ENCODE measurements at places on chromosomes 4 and X.
A peak's percentile ranks its signal among the peaks of the same experiment; 100 is the strongest.

GRCh38 chr4:107760281-107760947, 40.4 kb upstream of the PAPSS1 start:
- no peak for DNase-seq

GRCh38 chr4:122692641-122693520, 39.6 kb upstream of the BBS12 start:
- no peak for DNase-seq

DNA sequence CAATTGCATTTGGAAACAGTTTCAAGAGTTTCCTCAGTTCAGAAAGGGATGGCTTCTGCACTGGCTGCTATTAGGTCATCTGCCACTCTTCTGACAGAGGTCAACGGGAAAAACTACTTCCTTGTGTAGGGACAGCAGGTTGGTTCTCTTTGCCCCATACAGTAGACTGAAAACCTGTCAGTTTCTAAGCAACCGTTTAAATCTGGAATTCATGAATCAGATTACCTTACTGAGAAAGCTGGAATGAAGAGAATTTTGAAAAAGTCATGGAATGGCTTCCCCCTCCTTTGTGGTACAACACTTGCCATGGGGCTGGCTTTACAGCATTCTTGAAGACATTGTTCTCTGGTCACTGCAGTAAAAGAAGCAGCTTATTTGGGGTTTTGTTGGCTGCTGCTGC, 240.3 kb downstream of the IL1RAPL2 start:
- no peak for DNase-seq

DNA sequence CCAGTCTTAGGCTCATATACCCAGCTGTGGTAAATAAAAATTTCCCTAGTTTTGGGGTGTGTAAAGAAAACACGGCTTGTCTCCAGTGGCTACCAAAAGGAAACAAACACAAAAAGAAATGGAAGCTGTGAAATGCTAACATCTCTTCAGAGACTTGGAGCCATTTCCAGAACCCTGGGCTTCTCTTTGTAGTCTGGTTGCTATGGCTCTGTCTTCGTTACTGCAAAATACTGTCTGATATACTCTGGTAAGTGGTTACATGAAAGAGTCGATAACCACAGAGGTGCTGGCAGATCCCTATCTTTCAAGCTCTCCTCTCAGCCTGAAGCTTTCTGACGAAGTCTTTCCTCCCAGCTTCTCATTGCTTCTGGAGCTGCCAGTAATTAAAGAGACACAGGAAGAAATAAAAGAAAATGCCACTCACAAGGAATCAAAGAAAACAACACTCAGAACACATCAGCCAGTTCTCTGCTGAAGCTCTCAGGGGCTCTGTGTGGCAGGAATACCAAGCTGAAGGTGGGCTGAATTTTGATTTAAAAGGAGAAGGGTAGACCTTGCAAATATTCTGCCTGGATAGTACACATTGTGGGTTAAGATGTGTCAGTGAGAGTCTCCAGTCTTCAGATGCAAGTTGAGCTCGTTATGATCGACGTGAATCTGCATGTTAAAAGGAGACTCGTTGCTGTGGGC, 107.6 kb upstream of the FAM9C start:
- no peak for DNase-seq

DNA sequence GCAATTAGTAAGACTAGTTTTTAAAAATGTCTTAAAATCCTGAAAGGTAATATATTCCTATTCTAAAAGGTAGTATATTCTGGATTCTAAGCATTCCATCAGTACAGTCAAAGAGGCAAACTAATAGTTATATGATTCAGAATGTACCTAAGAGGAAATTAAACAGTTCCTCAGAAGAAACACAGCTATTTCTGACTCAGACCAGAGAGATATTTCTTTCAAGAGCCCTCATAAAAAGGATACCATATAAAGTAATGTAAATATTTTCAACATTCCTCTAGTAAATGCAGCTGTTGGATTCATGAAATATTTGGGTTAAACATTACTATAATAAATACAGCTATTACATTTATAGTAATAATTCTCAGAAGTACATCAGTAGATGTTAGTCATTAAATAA, 358.3 kb downstream of the MAGEB5 start:
- no peak for DNase-seq

DNA sequence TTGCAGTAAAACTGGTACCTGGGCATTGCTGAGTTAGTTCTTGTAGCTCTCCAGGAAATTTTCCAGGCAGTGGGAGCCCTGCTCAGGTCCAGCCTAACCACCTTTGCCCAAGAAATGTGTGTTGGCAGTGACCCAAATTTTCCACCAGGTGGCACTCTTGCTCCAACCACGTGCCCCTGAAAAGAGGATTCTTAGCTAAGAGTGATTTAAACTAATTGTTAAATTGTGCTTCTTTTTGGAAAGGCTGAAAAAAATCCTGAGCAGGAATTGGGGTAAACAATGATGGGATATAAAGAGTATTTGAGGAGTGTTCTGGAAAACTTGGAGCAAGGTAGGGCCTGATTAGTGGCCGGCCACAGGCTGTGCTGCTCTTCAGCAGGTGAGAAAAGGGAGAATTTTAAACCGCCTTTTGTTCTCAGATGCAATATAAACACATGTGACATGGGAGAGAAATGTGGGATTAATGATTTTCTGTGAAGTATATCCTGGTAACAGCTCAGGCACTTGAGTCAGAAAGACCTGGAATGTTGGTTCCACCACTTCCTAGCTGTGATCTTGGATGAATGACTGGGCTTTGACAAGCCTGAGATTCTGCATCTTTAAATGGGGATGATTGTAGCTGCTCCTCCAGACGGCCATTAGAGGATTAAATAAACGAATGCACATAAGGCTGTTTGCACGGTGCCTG, 219.6 kb downstream of the PTTG2 start:
- peak; percentile 74 for DNase-seq

DNA sequence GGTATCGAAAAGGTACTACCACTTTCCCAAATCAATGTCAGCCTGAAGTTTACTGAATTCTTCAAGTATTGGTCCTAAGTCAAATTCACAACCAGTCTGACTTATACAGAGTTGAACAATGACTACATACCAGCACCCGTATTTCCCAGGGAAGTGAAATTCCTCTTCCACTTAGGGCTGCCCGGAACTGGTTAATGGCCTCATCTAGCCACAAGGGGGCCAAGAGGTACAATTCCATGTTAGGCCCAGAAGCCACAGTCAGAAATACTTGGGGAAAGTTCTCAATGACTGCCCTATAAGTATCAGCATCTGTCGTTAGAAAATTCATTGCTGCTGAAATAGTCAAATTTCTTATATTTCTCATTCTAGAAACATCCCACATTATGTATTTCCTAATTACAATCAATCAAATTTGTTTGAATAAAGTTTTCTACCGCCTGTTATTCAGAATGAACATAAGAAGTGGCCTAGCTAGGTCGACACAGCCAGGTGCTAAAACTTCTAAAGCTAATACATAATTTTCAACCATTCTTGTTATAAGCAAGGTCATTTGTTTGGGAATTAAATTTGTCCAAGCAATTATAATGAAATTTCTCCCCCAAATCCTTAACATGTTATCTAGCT, 5.6 kb upstream of the PCDH7 start:
- peak; percentile 6 for DNase-seq

DNA sequence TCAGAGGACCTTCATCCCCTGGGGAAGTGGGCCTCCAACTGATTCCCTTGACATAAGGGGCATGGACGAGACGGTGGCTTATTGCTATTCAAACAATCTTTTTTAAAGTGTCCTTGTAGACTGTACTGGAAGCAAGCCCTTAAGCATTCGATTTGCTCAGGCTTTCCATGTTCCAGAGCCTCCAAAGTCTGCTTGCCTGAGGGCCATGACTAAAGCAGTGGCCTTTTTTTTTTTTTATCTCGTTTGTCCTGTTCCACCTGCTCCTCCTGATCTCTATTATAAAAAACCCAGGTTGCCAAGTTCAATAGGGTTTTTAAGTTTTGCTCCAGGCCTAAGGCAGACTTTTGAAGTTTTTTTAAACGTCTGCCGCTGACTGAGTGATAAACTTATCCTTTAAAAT, 103.7 kb upstream of the AADAT start:
- DNase-seq: no peak

GRCh38 chr4:183485411-183486160, 19.3 kb upstream of the ING2 start:
- DNase-seq: no peak

GRCh38 chr4:33427676-33428075, 2707.5 kb downstream of the PCDH7 start:
- DNase-seq: no peak

DNA sequence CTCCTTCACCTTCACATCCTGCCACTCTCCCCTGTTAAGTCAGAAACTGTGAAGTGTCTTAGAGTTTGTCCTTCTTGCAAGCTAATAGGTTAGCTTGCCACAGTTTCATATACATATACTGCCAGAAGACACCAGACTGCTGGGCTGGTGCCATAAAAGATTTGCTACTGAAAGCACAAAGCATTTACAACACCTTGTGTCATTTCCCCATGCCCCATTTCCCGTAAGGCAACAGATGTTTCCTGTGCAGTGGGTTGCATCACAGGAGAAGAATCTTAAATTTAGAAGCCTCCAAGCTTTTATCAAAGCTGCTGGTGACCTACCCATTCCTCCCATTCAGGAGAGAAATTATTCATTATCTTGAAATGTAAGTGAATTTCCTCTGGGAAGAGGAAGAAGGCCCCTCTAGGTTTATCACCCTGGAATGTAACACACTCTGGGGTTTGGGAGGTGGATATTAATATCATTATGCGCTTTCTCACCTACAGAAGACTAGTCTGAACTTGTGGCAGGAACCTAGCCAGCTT, 34.5 kb upstream of the RAB33B start:
- no peak for DNase-seq

DNA sequence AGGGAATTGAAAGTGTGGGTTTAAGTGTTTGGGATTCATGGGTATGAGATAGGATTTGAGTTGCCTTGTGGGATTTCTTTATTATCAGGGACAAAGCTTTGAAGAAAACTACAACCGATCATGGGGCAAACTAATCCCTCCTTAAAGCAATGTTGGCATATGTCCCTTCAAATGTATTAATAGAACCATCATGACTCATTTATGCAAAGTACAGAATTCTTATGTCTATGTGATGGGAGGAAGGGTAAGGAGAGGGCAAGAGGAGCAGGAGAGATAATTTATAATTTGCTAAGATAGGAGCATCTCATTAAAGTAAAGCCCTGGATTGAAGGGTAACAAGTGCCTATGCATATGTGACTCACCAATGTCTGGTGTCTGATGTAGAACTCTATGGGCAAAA, 94.2 kb downstream of the PHEX start:
- DNase-seq: no peak

- DNase-seq: peak; percentile 55
These were observed 2.4 kb downstream of the SLC25A43 start for GRCh38 chrX:119401569-119401968.

DNA sequence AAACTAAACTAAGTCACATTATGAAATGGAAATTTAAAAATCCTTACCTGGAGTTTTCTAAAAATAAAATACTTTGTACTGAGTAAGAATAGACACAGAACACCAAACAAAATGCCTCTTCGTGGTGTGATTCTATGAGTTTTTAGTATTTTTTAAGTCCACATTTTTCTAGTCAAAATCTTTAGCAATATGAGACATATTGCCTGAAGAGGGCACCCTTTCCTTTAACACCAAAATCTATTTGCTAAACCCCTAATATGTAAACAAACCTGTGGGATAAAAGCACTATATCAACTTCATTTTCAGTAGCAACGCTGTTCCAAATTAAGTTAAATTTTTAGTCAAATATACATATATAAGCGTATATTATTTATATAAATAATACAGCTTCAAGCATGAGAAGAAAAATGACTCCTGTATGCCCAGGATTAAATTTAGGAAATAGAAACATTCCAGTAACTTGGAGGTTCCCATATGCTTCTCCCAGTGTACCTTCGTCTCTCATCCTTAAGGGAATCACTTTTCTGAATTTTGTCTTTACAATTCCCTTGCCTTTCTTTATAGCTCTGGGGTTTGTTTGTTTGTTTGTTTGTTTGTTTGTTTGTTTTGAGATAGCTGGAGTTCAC, 23.0 kb upstream of the PGM2 start:
- peak; percentile 39 for DNase-seq

DNA sequence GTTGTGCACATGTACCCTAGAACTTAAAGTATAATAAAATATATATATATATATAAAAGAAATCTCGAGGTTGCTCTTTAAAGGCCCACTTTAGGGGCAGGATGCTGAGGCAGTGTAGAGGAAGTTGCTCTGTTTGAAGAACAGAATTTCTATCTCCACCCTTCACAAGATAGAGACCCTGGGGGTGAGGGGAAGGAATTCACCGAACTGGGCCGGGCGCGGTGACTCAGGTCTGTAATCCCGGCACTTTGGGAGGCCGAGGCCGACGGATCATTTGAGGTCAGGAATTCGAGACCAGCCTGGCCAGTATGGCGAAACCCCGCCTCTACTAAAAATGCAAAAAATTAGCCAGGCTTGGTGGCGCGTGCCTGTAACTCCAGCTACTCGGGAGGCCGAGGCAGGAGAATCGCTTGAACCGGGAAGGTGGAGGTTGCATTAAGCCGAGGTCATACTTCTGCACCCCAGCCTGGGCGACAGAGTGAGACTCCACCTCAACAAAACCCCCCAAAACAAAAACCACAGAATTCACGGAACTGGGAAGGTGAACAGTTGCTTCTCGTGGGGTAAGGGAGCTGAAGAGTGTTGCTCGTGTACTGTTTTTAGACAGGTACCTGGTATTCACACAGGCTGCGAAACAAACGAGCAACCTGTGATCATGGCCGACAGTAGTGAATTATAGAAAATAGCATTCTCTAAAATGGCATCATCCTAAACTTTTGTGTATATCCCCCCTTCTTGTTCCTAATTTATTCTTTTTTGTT, 6.2 kb downstream of the PLAC8 start:
- no peak for DNase-seq

GRCh38 chrX:40266490-40267333, 169.0 kb upstream of the BCOR start:
- DNase-seq: peak; percentile 47

DNA sequence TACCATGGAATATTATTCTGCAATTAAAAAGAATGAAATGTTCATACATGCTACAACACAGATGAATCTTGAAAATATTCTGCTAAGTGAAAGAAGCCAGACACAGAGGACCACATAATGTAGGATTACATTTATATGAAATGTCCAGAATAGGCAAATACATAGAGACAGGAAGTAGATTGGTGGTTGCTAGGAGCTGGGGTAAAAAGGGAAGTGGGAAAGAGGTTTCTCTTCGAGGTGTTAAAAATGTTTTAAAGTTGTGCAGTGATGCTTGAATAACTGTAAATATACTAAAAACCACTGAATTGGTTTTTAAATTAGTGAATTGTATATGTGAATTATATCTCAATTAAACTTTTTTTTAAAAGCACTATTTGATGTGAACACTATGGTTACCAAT, 3.6 kb upstream of the NXT2 start:
- no peak for DNase-seq

GRCh38 chr4:15375667-15376066, 52.2 kb upstream of the C1QTNF7 start:
- DNase-seq: no peak

GRCh38 chr4:11271263-11271662, 157.4 kb downstream of the HS3ST1 start:
- no peak for DNase-seq

DNA sequence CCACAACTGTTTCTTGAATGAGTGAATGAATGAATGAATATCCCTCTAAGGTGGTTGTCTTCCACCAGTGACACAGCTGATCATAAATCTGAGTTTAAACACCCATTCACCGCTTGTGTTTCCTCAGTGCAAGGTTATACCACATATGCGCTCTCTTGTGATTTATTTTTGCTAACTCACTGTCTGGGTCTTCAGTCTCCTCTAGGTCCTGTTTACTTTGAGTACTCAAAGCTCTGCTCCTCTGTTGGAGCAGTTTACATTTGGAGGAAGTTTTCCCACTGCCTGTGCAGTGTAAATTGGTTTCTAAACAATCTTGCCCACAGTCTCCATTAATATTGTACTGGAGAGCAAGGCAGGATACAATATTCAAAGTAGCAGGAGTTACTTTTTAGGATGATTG, 212.6 kb upstream of the JADE1 start:
- DNase-seq: peak; percentile 14
